Kidney tubule cell (primary cell): ENCODE measurements at places on chromosomes 1 and 21.

- no peak for DNase-seq
Measured at GRCh38 chr1:112714313-112715263, 544 bp downstream of the PPM1J start.

- no peak for DNase-seq
Measured at GRCh38 chr1:17163789-17164666, 40.9 kb upstream of the PADI1 start.

DNA sequence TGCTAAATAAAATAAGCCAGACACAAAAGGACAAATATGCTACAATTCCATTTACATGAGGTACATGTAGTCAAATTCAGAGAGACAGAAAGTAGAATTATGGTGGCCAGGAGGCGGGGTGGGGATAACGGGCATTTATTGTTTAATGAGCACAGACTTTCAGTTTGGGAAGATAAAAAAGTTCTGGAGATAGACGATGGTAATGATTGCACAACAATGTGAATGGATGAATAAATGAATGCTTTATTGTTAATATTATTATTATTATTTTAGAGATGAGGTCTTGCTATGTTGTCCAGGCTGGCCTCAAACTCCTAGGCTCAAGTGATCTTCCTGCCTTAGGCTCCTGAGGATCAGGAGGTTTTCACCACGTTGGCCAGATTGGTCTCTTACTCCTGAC lies 122.0 kb downstream of the LHX4 start:
- DNase-seq, result no peak

DNA sequence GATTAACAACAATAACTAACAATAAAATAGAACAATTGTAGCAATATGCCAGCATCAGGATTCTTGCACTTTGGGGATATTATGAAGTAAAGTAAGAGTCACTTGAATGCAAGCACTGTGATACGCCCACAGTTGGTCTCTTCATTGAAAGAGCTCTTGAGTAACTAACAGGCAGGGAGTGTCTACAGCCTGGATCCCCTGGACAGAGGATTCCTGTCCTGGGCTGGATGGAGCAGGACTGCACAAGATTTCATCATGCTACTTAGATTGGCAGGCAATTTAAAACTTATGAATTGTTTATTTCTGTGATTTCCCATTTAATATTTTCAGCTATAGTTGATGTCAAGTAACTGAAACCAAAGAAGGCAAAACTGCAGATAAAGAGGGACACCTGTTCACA lies 13.7 kb upstream of the KRTAP19-5 start:
- no peak for DNase-seq

- no peak for DNase-seq
Measured at GRCh38 chr1:17635811-17636210, 96.3 kb downstream of the ARHGEF10L start.

DNA sequence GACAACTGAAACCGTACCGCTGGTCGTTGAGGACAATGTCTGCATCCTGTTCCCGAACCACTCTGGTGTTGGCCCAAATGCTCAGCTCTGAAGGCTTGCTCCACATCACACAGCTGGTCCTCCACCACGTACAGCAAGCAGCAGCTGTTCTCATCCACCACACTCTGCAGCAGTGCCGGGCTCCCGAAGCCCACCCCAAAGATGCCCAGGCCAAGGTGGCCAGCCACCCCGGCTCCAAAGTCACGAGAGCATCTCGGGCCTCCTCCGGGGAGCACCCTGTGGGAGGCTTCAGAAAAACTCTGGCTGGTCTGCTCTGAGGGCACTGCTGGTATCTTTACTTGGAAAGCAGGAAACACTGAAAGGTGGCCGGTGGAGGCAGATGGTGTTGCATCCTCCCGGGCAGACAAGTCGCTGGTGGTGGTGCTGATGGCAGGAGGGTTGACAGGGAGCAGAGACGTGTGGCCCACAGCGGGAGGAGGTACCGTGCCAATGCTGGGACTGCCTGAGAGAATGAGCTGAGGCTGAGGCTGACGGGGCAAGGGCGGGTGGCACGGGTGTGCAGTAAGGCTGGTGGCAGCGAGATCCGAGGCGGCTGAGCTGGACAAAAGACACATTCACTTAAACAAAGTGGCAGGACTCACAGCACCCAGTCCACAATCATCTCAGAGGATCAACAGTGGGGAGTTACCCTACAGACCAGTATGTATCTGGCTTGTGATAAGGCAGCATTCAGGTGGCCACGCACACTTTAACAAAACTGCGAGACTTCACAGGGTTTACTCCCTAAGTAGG lies 6.5 kb upstream of the CCDC27 start:
- no peak for DNase-seq

GRCh38 chr1:44368471-44369151 lies 13.6 kb upstream of the ERI3 start:
- DNase-seq, result no peak

- no peak for DNase-seq
Measured at GRCh38 chr1:40036574-40036973, 4.0 kb upstream of the CAP1 start.

- DNase-seq, result no peak
Measured at GRCh38 chr1:176110203-176110602, 96.9 kb downstream of the COP1 start.

- DNase-seq, result no peak
Measured at GRCh38 chr1:47399846-47400155, 16.3 kb upstream of the FOXE3 start.

DNA sequence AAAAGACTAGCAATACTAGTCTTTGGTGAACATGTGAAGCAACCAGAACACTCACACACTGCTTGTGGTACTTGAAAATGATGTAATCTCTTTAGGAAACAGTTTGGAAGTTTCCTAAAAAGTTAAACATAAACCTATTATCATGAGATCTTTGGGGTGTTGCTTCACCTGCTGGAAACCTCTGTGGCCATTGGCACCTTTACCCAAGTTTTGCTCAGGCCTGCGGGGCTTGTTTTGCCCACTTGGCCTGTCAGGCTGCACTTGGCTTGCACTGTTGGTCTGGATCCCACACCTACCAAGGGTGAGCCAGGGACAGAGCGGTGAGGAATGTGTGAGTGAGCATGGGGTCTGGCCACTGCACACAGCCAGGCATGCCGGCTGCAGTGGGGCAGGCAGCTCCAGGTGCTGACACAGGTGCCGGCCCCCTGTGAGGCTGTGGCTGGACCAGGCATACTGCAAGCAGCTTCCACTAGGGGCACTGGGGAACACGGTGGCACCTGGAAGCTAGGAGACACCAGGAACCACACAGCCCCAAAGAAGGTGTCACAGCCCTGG lies 14.4 kb upstream of the FNBP1L start:
- peak; percentile 62 for DNase-seq
